GM12864 (cell line): ENCODE measurements at places on chromosomes 12 and 14.

DNA sequence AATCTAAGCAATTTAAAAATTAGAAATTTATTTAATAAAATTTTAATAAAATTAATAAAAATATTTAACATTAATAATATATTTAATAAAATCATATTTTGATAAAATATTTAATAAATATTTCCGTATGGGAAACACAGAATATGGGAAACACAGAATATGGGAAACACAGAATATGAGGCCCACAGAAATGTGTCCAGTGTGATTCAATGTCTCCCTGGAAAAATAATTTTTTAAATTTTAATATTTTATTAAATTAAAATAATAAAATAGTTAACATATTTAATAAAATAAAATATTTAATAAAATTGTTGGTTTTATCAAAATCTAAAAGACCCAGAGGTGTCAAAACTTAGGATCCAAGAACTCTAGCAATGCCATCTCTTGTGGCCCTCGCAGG lies 186.4 kb downstream of the TMEM132D start:
- no peak for DNase-seq

DNA sequence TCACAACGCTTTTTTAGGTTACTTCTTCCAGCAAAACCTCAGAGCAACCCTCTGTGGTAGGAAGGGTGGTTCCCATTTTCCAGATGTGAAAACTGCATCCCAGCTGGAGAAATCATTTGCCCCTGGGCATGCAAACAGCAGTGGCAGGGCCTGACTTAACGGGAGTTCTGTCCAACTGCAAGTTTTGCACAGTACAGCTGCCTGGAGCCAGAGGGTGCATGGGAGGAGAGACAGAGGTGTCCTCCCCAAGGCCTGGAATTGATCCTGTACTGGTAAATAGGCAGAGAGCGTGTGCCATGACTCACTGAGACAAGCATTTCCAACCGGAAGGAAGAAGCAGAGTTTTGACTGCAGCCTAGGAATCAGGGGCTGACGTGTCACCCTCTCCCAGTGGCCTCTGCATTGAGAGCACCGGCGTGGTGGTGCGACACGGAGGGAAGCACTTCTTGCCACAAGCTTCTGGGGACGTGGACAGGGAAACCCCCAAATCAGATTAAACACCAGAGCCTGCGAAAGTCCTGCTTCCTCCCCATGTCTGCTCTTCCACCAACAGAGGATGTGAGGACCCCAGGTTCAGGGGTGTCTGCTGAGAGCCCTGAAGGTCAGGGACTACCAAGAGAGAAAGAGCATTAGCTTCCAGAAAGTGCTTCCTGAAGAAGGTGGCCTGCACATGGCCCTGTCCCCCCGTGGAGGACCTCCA lies 19.0 kb upstream of the SERPINA4 start:
- DNase-seq = no peak

DNA sequence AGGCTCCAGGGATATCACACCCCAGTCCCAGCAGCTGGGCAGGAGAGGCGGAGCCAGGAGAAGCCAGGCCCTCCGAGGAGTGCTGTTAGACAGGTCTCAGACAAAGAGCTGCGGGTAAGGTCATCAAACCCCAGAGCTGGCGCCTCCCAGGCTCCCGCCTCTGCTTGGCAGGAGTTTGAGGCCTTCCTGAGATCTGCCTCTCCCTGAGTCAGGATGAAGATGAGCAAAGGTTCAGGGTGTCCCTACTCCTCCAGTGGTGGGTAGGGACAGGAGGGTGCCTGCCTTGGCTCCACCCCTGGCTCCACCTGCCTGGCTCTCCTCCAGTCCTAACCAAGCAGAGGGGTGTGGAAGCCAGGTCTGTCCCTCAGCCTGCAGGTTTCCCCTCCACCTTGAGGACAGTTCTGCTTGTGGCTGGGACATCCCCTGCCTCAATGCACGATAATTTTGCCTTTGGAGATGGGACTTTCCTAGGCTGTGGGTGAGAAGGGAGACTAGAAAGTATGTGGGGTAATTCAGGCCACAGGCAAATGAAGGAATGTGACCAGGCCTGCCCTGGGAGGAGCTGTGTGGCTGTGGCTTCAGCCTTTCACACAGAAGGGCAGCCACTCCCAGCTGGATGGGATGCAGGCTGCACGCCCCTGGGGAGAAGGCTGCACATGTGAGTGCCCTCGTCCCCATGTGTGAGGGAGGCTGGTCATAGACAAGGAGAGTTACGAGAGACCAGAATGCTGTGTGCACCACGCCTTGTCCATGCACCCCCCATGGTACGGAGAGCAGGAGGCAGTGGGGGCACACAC lies 2.2 kb downstream of the PLEKHG6 start:
- DNase-seq = no peak

DNA sequence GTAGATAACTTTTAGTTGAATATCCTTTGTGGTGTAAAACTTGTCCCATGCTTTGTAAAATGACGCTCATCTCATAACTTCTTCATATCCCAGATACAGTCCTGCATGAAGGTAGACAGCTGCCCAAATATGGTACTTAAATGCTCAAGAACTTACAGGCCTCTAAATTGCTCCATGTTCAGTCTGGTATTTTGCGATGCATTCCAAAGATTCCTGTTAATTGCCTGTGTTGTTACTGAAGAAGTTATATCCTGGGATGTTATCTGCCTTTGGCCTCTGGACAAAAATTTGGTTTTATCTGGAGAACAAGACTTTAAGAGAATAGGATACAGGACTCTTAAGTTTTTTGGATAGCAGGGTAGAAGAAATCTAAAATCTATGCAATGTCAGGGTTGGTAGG lies 473.0 kb downstream of the PCNX1 start:
- no peak for DNase-seq

DNA sequence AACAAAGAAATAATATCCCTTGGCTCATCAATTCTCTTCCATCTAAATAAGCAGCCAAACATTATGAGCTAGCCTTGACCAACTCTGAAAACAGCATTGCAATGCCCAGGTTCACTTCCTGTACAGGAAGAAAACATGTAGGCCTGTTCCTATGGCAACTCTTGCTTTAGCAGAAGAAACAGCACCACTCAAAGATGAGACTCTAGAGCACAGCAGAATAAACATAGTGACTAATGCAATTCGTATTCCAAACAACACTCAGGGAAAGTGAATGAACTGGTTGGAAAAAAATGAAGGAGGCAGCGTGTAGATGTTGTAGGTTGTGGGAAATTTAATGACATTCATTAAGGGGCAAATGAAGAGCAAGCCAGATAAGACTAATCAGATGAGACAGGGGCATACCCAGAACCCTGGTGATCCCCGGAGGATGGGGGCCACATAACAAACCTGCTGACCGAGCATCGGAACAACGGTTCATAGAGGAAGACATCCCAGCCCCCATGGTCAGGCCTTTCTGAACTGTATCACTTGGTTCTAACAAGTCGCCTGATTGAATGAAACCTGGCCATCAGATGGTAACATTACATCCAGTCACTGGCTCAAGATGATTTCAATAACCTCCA lies 9.0 kb downstream of the ARHGDIB start:
- DNase-seq = no peak

DNA sequence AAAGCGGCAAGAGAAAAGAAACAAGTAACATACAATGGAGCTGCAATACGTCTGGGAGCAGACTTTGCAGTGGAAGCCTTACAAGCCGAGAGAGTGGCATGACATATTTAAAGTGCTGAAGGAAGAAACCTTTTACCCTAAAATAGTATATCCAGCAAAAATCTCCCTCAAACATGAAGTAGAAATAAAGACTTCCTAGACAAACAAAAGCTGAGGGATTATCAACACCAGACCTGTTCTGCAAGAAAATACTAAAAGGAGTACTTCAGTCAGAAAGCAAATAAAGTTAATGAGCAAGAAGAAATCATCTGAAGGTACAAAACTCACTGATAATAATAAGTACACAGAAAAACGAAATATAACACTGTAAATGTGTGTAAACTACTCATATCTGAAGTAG lies 77.5 kb upstream of the ABCD2 start:
- DNase-seq = no peak

GRCh38 chr14:94670692-94671285 lies 58.6 kb downstream of the SERPINA3 start:
- DNase-seq = no peak

DNA sequence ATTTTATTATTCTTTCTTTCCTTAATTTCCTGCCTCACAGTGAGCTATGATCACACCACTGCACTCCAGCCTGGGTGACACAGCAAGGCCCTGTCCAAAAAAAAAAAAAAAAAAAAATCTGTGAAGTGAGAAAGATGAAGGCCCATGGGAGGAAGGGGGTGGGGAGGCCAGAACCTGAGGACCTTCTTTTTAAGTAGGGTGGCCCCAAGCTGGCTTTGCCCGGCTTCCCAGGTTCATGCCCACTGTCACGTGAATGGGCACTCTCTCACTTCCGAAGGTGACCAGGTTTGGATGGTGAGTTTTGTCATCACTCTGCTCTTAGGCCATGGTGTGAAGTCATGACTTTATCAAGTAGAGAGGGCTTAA lies 82.3 kb downstream of the TNFAIP2 start:
- no peak for DNase-seq

- DNase-seq = no peak
Observed at GRCh38 chr14:77158175-77158881, 16.7 kb upstream of the ZDHHC22 start.

DNA sequence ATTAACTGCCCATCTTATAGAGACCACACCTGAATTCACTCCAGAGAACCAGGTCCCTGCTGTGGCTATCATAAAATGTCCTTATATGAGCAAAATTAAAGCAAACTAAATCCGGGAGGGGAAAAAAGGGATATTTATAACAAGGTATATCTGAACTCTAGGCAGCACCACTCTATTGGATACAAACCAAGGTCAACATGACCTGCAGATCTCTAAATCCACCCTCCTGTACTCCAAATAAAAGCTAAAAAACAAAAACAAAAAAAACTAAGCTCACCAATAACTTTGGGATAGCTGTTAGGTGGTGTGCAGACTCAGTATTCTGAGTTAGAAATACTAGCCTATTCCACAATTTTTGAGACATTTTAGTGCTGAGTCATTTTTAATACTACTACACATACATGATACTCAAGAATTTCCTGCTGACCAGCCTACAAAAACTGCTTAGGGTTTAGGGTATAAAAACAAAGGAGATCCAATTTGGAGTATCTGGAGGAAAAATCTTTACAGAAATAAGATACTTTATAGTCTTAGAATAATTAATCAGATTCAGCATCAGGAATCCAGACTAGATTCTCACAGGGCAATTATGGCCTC lies 46.6 kb upstream of the LTBP2 start:
- no peak for DNase-seq

DNA sequence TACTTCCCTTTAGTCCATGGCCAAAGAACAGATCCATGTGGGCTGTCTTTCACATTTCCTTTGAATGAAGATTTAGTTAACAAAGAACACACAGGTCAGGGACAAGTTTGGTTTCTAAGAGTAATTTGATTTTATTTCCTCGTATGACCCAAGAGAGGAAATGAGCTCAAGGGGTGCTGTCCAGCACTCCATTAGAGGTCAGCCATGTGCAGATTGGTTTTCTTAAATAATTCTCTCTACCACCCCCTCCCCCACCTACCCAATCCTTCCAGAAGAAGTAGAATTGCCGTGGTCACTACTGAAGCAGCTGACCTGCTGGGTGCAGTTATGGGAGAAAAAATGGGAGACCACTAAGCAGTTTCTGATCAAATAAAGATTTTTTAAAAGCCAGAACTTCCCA lies 13.9 kb upstream of the OAS1 start:
- no peak for DNase-seq
